ENCODE measurements at places on chromosomes 3 and 15.
A peak's percentile ranks its signal among the peaks of the same experiment; 100 is the strongest.

DNA sequence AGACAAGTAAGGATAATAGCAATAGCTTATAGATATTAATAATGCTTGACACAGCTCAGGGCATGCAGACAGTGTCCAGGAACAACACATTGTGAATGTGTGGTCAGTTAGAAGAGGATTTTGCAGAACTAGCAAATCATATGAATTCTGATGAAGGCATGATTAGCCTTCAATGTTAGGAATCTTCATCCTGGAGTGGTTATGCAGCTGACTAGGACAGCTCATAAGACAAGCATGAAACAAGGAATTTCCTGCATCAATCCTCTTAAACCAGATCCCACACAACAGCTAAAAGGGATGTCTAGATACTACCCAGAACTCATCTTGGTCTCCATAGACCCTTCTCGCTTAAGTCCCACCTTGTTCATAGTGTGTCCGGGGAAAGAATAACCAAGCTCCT lies 499.0 kb upstream of the ATP11B start:
- DNase-seq: no peak
- no peaks in the 10 kb centered on the region for H3K4me1 ChIP-seq
- no peak overlapping the region for H3K27ac ChIP-seq

DNA sequence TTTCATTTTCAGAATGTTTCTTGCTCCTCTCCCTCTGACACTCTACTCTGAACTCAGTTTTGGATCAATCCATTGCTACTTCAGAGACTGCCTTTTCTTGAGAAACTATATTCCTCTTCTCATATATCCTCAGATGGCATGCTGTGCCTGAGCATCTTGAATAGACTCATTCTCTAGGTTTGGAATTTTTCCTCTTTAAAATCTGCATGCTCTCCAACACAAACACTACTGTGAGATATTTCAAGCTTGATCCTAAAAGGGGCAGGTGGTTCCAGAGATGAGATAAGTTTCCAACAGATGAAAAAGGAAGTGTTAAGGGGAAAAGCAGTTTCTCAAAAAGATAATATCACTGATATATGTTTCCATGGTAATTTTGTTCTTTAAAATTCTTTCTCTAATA lies 742.2 kb upstream of the EPHA6 start:
- H3K4me1 ChIP-seq: no peaks in the 10 kb centered on the region
- no peak for DNase-seq
- H3K27ac ChIP-seq: no peak overlapping the region
- no peak overlapping the region for H3K4me3 ChIP-seq

DNA sequence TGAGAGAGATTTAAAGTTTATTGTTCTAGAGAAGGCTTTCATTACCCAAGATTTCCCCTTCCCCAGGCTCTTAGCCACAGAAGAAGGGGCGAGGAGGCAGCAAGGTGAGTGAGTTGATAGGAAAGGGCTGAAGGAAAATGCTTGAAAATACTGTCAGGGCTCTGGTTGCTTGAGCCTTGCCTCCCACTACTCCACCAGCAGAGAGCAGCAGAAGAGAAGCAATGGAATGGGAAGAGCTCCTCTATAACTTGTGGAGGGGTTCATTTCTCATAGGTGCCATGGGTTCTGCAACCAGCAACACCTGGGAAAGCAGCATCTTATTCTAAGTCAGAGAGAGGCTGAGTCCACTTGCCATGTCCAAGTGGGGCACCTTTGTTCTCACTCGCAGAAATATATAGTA lies 184.0 kb upstream of the CNTN6 start:
- H3K27me3 ChIP-seq: no peaks in the 10 kb centered on the region
- DNase-seq: peak; percentile 75
- no peak overlapping the region for H3K27ac ChIP-seq

GRCh38 chr3:64267721-64268604 lies 42.7 kb upstream of the PRICKLE2 start:
- DNase-seq: peak; percentile 87
- H3K27me3 ChIP-seq: no peaks in the 10 kb centered on the region
- H3K4me1 ChIP-seq: peaks cover 8% of the 10 kb centered on the region
- no peaks in the 10 kb centered on the region for H3K36me3 ChIP-seq

DNA sequence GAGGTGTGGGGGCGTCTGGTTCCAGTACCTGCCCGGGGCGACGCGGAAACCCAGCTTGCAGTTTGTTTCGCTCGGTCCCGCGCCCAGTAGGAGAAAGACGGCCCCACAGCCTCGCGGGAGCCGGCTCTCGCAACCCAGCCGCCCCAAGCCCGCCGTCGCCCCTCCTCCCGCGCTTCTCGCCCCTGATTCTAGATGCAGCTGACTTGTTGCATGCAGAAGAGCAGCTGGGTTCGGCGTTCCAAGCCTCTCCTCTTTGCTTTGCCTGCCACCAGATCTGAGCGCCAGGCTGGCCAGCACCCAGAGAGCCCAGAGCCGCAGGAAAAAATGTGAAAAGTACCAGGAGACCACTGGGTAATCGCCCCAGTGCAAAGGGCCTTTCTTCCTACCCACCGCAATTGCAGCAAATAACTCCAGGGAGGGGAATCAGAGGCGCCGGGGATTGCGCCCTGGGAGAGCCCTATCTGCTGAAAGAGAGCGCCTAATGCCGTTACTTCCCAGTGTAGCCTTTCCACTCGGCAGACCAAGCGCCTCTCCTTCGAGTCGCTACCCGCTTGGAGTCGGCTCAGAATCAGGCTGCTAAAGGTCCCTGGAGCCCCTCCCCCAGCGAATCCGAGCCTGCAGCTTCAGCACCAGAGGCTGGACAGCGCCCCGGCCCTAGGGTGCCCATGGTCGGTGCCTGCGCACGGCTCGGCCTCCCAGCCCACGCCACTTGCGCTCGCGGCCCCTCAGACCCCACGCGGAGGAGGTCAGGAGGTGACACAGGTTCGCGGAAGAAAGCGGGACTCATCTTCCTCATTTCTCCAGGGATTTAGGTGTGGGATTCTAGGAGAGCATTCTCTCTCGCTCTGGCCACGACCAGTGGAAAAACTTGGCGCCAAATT lies 15.7 kb upstream of the AEN start:
- peaks cover 84% of the 10 kb centered on the region for H3K36me3 ChIP-seq
- H3K27me3 ChIP-seq: peaks cover 36% of the 10 kb centered on the region
- H3K4me1 ChIP-seq: peaks cover 28% of the 10 kb centered on the region
- DNase-seq: peak; percentile 95
- no peak overlapping the region for H3K27ac ChIP-seq

DNA sequence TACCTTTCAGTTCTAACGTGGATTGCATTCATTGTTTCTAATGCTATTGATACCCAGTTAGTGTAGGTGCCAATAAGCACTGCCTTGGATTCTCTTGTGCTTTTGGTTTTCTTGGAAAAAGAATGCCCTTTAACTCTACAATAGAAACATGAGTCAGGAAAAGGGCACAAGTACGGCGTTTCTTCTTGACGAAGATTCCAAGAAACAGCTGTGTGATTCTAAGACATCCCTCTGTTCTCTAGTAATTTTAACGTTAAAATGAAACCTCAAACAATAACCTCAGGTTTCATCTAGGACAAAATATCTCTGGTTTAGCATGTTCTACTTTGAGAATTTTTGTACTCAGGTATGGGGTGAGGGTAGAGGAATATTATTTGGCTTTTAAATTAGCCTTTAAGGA lies 540.5 kb upstream of the ATP11B start:
- no peak for DNase-seq
- no peaks in the 10 kb centered on the region for H3K36me3 ChIP-seq
- H3K27ac ChIP-seq: no peak overlapping the region
- no peaks in the 10 kb centered on the region for H3K27me3 ChIP-seq

DNA sequence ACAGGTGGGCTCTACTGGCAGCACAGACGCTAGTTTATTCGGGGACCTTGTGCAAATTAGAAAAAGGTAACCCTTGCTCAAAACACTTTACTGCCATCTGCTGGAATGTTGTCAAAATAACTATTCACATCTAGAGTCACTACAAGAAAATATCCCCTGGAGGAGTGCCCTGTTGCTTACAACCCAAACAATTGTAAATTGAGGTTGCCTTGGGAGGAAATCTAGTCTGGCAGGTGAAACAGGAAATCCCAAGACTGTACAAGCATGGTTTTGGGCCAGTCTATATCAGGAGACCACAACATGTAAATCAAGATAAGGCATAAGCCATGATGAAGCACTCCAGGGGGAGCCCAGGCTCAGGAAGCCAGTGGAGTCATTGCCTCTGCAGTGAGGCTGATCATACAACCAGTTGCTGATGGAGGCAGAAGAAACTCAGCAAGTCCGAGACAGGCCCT lies 136.8 kb upstream of the ACP3 start:
- no peaks in the 10 kb centered on the region for H3K4me1 ChIP-seq
- no peaks in the 10 kb centered on the region for H3K36me3 ChIP-seq
- H3K27ac ChIP-seq: no peak overlapping the region
- H3K4me3 ChIP-seq: no peak overlapping the region

All from endodermal cell (in vitro differentiated cells).